ENCODE measurements at places on chromosomes 6 and 20.

- DNase-seq: peak; percentile 69
These were observed 140.6 kb downstream of the MTHFD1L start for GRCh38 chr6:151005896-151006632.

- no peak for DNase-seq
These were observed 40.2 kb downstream of the MOXD1 start for GRCh38 chr6:132361101-132361500.

DNA sequence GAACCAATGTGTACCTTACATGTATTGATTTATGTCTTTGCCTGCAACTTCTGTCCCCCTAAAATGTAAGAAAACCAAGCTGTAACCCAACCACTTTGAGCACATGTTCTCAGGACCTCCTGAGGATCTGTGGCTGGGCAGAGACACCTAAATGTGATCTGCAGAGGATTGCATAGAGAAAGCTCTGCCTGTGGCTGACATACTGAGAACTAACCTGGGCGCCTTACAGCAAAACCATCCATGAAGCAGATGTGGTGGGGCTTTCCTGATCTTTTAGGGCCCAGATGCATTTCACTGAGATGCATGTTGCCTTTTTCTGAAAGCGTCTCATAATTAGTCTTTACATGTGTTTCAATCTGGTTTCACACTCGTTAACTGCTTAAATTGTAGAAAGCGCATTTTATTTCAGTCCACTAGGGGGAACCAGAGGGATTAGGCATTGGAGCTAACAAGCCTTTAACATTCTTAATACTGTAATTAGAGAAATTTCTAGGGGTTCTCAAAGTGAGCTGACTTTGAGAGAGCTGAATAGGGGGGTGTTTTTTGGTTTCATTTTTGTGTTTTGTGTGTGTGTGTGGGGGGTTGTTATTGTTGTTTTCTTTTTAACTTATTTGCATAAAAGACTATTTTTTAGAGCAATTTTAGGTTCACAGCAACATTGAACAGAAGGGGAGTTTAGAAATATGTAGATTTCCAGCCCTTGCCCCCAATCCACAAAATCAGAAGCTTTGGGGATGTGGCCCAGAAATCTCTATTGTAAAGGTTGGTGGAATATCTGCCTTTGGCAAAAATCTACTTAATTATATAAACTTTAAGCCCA is 50.9 kb upstream of the FAM184A start:
- peak; percentile 72 for DNase-seq

GRCh38 chr6:56147766-56148165 is 99.6 kb downstream of the COL21A1 start:
- DNase-seq: no peak

DNA sequence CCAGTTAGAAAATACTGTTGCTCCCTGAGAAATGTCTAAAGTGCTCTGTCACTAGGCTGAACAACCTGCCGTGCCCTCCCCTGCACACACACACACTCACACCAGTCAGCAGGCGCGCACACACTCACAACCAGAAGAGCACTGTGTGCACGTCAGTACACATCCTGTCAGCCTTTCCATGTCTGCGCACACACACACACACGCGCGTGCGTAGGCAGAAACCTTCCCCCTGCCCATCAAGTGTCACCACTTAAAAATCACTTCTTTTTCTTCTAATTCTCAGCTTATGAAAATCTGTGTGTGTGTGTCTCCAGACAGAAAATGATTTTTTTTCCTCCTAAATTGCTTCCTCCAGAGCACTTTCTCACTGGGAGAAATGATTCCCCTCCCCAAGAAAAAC is 100.3 kb downstream of the EDN3 start:
- no peak for DNase-seq

- no peak for DNase-seq
These were observed 112.8 kb downstream of the QKI start for GRCh38 chr6:163527291-163527690.

DNA sequence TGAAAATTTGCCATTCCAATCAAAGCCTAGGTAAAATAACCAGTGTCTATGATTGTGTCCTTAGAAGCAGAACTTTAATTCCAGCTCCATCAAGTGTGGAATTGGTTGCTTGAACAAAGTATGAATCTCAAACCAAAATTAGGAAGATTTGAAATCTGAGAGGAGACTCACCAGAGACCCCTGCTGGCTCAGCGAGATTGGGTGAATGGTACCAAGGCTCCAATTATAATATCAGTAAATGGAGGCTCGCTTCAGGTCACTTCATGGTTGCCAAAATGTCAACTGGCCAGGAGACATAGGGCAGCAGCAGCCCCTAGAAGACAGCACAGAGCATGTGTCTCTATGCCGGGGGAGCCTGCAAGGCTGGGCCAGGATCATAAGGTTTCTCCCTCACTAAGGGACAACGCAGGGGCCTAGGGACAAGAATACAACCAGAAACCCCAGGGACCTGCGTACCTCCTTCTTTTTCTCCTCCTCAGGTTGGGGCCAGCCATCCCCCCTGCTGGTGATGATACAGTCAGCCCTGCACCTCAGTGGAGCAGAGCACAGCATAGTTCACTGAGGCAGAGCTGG is 14.0 kb downstream of the RBL1 start:
- DNase-seq: peak; percentile 11

GRCh38 chr20:4027590-4028265 is 12.4 kb upstream of the RNF24 start:
- DNase-seq: no peak

DNA sequence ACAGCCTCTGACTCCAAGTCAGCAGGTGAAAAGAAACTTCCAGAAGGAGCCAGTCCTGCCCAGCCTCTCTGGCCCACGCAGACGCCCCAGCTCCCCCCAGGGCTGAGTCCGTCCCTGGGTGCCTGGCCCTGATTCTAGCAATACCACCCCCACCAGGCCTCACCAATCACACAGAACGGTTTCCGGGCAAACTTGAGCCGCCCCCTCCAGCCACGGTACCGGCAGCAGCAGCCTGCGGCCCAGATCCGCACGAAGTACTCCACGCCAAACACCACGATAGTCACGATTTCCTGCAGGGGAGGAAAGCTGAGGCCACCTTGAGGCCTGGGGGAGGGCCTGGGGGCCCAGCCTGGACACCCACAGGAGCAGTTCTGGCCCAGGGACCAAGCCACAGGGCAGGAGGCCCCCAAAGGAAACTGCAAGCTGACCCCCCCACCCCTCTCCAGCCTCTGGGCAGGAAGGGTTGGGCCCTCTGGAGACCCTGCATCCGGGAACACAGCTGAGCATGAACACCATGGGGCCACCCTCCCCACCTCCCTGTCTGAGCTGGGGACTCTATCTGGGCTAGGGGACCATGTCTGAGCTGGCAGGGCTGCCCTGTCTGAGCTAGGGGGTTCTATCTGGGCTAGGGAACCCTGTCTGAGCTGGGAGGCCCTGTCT is 27.2 kb downstream of the KCNQ2 start:
- no peak for DNase-seq

GRCh38 chr6:148359228-148359627 is 16.6 kb downstream of the SASH1 start:
- no peak for DNase-seq

- no peak for DNase-seq
These were observed 478.1 kb downstream of the PHF3 start for GRCh38 chr6:64113704-64114103.

DNA sequence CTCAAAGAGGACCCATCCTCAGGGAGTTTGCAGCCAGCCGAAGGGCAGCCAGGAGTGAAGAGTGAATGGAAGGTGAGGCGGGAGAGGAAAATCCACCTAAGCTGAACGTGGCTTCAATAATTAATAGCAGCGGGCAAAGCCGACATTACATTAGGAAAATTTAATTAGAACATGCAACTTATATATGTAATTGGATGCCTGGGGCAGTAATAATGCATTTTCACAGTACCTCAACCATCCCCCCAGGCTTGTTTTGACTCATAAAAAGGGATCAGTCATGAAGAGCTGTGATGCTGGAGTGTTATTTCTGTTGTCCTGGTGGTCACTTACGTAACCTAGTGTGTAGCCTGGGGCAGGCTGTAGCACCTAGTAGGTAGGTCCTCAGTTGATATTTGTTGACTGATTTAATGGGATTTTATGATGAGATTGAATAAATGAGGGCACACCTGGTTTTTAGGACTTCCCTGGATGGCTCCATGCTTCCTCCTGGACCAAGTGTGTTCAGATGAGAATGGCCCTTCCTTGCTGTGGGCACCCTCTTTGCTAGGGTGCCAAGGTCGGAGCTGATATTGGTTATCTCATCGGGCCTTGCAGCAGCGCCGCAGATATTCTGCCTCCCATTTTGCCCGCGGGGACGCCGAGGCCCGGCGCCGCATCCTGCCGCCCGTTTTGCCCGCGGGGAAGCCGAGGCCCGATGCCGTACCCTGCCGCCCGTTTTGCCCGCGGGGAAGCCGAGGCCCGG is 128.8 kb downstream of the CDH26 start:
- DNase-seq: no peak

- no peak for DNase-seq
These were observed 3.6 kb downstream of the DTNBP1 start for GRCh38 chr6:15659181-15659580.

GRCh38 chr6:143697076-143697800 is 19.5 kb downstream of the PHACTR2 start:
- DNase-seq: no peak

DNA sequence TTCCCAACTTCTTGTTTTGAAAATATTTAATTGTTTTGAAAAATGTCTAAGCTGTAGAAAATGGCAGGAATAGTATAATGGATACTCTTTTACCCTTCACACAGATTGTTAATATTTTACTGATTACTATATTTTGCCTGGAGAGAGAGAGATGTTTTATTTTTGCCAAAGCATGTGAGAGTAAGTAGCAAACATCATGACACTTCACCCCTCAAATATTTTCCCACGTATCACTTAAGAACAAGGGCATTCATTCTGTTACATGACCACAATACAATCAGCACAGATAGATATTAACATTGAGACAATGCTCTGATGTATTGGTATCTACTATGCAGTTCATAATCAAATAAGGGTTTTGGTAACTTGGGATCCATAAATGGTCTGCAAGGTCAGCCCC is 116.5 kb downstream of the CCDC170 start:
- no peak for DNase-seq

DNA sequence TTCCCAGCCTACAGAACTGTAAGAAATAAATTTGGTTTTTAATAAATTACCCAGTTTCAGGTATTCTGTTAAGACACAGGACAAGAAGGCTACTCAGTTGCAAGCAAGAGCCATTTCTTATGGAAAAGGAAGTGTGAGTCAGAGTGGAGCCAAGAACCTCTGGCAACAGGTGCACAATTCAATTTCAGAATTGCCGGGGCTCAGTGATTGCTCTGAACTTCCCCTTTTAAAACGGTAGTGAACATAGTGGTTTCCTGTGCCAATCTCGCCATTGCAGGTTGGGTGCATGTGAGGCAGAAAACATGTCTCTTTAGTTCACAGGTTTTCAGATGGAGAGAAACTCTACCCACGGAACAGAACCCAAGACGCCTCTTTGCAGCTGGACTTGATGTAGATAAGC is 16.4 kb downstream of the PIGT start:
- peak; percentile 90 for DNase-seq

GRCh38 chr20:9617940-9618339 is 103.5 kb downstream of the LAMP5 start:
- DNase-seq: peak; percentile 7

DNA sequence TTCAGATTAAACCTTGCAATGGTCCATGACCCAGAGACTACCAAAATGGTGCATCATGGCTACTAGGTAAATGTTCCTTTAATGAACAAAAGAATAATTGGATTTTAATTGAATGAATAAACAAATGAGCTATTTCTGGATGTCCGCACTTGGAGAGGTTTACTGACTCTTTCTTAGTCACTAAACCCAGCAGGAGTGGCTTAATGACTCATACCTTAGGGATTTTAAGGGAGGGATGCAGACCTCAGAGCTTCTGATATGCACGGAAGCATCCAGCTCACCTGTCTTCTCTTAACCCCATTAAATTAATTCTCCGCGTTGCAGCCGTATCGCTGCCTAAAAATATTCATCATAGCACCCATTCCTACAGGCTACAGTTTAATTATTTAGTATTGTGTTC is 970.0 kb upstream of the SLC35B3 start:
- DNase-seq: no peak

GRCh38 chr6:18792866-18793265 is 405.7 kb downstream of the RNF144B start:
- DNase-seq: no peak

Data from KBM-7 (cell line).